ENCODE measurements at places on chromosomes 7 and 10. TPM values are rescaled to one million over a fixed set of nuclear protein-coding genes. Genes with fewer than 3 reads are reported as not detected.

The TFEC gene
- under 0.01 TPM for total RNA-seq

The OR13A1 gene
- not detected for total RNA-seq

The ZNF786 gene
- total RNA-seq: 6.5 TPM

The PTPN20 gene
- 3.4 TPM for total RNA-seq

The ICA1 gene
- 10.6 TPM for total RNA-seq

The CCDC172 gene
- total RNA-seq: not detected
